ENCODE measurements at places on chromosomes 4 and X.

- DNase-seq = no peak
Observed at GRCh38 chr4:32135642-32136041, 1415.5 kb downstream of the PCDH7 start.

DNA sequence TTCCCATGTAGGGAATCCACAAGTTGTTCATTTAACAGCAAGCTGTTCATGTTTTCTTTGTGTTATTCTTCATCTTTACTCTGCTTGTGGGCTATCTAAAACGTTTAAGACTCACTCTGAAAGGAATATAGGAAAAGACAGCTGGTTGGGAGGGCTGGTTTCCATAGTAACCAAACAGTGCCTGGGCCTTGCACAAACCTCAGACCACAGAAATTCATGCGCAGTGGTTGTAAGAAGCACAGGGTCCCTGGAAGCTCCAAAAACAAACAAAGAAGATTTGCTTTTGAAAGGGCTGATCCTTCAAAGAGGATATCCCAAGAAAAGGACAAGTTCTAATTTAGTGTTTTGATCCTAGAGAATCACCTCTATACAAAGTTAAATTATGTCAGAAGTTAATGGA is 7.8 kb downstream of the SERTM2 start:
- DNase-seq = no peak

- DNase-seq = no peak
Observed at GRCh38 chrX:1398431-1399340, 6.8 kb upstream of the SLC25A6 start.

GRCh38 chrX:72271812-72272211 is 5.2 kb downstream of the RPS4X start:
- no peak for DNase-seq

- no peak for DNase-seq
Observed at GRCh38 chr4:176758731-176759130, 34.0 kb downstream of the VEGFC start.

DNA sequence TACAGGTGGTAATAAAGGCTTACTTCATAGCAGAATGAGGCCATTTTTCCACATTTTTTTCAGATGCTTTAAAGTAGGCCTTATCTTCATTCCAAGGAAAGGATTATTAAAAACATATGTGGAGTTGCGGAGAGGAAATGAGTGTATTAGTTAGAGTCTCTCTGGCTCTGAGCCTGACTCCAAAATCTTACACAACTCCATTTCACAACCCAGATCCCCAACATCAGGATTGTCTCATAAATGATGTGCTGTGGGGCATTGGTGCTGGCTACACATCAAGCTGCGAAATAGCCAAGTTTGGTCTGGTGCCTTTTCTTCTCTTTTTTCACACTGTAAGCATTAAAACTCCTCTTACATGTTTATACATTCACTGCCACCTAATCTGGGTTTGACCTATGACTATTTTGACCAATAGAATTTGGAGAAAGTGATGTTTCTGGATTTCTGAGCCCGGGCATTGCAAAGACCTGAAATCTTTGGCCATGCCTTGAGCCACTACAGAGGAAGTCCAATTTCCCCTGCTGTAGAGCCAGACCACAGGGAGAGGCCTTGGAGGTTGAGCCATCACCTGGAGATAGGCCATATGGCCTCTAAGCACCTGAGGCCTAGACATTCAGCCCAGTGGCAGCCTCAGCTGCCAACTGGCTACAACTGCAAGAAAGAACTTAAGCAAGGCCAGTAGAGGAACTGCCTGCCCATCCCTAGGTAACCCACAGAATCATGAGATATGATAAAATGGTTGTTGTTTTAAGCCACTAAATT is 16.7 kb upstream of the SOD3 start:
- DNase-seq = no peak

- DNase-seq = peak; percentile 0
Observed at GRCh38 chr4:15197005-15197404, 194.7 kb downstream of the CPEB2 start.

GRCh38 chr4:96395747-96396146 is 555.9 kb downstream of the PDHA2 start:
- DNase-seq = no peak

DNA sequence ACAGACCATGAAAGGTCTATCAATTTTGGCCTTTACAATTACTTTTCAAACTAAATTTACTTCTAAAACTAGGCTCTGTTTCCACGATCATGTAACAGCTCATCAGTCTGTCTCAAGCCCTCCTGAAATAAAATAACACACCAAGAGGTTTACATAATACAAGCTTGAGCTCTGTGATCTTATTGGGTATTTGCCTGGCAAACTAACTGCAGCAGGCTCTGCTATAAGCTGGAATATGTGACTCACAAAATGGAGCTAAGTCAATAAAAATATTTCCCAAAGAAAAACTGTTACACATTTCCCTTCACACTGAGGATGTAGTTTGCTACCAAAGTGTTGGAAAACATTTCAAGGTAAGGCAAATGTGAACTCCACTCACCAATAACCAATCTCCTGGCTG is 94.7 kb upstream of the GPM6B start:
- no peak for DNase-seq

DNA sequence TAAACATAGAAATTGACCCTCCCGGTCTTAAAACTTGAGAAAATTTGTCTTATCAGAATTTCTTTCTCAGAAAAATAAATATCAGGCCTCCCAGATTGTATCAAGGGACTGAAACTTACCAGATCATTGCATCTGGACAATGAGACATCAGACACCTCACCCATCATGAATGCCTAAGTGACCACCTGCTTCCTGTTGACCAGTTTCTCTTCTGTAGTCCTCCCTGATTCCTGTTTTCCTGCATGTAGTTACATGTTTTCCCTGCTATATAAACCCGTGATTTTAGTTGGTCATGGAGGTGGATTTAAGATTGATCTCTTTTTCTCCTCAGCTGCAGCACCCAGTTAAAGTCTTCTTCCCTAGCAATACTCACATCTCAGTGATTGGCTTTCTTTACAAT is 548.1 kb downstream of the PPP4R3C start:
- no peak for DNase-seq

- no peak for DNase-seq
Observed at GRCh38 chr4:24568425-24568824, 15.9 kb downstream of the DHX15 start.

DNA sequence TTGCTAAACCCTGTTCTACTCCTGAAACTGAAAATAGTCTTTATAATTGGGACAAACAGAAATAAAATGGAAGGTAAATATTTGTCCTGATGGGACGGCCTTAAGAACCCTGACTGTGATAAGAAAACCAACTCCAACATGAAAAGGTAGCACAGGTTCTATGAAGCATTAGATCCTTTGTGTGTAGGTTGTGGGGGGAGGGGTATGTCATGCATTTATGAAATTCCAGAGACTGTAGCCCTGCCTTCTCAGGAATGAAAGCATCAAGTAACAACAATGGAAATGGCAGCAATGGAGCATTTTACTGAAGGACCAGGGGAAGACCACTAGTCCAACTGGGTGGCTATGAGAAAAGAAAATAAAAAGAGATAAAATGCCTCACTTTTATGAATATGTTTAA is 23.9 kb downstream of the CXXC4 start:
- no peak for DNase-seq

GRCh38 chr4:164467493-164467892 is 286.4 kb upstream of the SMIM31 start:
- no peak for DNase-seq

DNA sequence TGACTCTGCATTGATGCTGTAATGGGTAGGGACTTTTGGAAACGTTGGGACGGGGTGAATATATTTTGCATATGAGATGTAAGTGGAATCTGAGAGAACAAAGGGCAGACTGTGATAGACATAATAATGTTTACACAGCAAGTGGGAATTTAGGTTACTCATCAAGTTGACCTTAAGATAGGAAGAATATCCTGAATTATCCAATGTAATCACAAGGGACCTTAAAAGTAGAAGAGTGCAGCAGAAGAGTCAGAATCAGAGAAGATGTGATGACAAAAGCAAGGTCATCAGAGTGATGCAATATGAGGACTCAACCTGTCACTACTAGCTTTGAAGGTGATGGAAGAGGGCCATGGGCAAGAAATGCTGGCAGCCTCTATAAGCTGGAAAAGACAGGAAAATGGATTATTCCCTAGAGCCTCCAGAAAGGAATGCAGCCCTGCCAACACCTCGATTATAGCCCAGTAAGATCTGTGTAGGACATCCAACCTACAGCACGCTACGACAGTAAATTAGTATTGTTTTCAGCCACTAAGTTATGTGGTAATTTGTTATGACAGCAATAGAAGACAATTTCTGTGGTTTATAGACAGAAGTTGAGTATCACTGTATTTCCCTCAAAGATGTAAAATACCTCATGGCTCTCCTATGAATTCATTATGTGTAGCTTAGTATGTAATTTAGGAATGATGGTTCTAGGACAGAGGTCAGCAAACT is 26.4 kb downstream of the MORC4 start:
- DNase-seq = no peak

DNA sequence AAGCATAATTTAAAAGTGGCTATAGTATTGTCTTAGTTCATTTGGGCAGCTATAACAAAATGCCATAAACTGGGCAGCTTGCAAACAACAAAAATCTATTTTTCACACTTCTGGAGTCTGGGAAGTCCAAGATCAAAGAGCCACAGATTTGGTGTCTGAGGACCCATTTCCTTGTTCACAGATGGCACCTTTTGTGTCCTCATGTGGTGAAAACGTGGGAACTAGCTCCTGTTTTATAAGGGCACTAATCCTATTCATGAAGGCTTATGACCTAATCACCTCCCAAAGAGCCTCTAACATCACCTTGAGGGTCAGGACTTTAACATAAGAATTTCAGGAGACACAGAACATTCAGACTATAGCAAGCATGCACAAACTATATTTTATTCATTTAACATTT is 126.5 kb upstream of the WDFY3 start:
- peak; percentile 43 for DNase-seq

DNA sequence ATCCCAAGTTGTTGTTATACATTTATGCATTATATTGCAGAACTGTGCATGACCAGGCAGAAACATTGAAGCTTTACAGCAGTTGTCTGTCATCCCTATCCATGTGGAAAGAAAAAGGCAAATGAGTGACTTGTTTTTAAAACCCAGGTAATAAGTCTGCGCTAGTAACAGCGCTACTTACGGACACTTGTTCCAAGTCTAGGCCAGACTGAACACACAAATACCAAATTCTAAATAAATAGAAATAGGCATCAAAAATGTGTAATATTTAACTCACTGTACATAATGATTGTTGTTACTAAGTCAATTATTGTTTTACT is 548 bp upstream of the MAML3 start:
- no peak for DNase-seq

DNA sequence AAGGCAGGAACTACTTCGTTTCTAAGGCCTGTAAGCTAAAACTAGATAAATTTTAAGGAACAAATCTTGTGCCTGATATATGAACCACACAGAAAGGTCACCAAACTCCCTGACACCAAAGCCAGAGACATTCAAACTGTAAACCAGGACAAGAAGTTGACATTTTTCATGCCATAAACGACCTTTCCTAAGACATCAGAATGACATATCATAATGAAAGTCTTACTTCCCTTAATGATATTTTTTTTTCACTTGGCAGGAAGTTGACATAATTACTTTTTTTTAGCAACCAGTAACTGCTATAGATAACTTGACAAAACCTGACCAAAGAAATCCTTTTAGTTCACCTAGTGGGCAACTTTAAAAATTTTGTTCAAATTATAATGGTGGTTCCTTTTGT is 231.5 kb upstream of the AGTR2 start:
- no peak for DNase-seq

DNA sequence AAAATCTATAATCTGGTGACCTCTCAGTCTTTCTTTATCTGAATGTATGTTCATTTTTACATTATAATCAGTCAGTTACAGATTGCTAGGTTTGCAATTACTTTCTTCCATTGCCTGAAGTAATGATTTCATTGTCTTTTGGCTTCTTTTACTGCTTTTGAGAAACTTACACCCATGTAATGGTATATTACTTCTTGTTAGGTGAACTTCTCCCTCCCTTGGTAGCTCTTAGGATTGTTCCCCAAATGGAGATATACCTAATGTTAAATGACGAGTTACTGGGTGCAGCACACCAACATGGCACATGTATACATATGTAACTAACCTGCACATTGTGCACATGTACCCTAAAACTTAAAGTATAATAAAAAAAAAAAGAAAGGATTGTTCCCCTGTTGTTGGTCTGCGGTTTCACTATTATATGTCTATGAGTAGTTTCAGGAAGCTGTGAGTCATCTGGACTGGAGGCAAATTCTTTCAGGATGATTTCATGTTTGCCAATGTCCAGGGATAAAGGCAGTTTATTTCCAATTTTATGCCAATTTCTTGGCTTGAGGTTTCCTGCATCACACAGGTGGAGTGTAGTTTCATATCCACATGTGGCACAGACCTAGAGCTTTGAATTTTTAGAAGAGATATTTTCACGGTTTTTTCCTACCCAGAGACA is 21.8 kb downstream of the SPANXC start:
- DNase-seq = no peak

DNA sequence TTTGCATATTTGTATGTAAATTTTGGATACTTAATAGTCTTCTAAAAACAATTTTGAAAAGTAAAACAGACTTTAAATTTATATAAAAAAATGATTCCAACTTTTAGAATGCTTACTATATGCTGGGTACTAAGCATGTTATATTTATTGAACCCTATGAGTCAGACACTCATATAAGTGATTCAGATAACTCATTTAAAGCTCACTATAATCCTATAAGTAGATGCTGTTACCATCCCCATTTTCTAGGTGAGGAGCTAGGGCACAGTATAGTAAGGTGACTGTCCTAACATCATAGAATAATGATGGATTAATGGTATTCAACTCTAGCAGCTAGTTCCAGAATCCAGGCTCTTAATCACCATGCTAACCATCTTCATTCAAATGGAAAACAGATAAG is 877.0 kb upstream of the GRID2 start:
- DNase-seq = no peak

- no peak for DNase-seq
Observed at GRCh38 chr4:40669504-40669903, 39.8 kb upstream of the RBM47 start.

- DNase-seq = no peak
Observed at GRCh38 chrX:19810802-19811201, 76.6 kb downstream of the SH3KBP1 start.

DNA sequence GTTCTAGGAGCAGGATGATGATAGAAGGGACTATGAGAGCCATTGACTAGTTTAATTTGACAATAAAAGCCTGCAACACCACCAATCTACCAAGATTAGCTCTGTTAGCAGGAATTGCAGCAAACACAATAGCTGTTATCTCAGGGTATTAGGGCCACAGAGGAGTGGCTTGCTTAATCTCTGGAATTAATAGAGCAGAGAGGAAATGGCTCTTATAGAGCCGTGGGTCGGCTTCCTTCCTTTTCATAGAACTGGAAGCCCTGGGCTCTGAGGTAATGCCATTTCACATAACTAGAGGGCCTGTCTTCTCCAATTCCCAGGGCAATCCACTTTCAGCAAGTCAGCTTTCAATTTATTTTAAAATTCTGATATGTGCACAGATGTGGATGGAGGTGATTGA is 83.0 kb downstream of the MAMLD1 start:
- no peak for DNase-seq

- no peak for DNase-seq
Observed at GRCh38 chrX:15834827-15835595, 19.6 kb downstream of the AP1S2 start.

GRCh38 chrX:51024106-51024696 is 113.7 kb downstream of the BMP15 start:
- DNase-seq = no peak
